ENCODE measurements at places on chromosomes 4 and X.

DNA sequence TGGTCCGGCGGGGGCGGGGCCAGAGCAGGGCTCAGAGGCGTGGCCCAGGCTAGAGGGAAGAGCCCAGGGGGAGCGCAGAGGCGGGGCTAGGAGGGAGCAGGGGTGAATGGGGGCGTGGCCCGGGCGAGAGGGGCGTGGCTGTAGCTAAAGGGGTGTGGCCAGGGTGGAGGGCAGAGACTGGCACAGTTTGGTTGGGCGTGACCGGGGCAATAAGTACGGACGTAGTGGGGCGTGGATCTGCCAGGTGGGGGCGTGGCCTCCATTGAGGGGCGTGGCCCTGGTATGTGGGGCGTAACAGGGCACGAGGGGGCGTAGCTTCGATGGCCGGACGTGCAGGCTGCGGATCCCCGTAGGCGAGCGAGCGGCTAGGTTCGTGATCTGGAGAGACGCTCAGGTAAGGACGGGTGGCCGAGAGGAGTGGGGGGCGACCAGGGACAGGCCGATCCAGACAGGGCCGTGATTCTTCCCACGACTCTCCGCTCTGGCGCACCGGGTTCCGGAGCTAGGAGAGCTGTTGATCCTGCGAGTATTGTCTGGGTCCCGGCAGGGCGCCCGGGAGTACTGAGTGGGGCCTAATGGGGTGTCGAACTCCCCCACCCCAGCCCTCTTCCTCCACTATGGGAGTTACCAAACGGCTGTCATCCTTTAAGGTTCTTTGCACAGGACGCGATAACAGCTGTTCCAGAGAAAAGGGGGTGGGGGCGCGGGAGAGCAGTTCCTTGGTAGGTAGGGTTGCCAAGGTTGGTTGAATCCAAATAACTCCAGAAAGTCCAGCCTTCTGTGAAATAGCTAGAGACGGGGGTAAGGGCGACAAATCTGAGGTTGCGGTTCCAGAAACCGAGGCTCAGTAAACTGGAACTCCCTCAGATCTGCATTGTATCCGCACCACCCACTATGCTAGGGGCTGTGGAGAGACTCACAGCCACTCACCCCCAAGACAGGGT is at the start of gene CA5B:
TSS of gene CA5B (plus strand) at position 312 of the 944 bp plus-strand sequence. CDS start 11,754 bp downstream, outside the sequence.
- DNase-seq: peak; percentile 91

DNA sequence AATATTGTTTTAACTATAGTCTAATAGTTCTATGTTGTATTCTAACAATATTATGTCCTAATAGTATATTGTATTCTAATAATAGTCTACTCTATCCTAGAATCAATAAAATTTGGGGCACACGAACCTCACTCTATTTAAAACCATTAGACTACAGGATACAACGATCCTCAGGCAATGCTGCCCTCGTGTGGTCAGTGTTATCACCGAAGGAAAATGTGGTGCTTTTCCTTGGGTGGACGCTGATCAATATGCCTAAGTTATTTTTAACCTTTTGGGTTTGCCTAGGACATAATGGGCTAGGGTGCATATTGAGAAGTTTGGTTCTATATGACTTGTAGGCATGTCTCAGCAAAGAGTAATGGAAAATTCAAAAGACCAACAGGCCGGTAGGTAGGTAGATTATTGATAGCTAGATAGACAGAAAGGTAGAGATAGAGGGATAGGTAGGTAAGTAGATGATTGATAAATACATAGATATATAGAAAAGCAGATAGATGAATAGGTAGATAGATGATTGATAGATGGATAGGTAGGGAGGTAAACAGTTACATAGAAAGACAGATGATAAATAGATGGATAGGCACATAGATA is 75.1 kb downstream of the PRKX start:
- DNase-seq: peak; percentile 10

- no peak for DNase-seq
Observed at GRCh38 chr4:53810643-53811042, 219.4 kb upstream of the LNX1 start.

DNA sequence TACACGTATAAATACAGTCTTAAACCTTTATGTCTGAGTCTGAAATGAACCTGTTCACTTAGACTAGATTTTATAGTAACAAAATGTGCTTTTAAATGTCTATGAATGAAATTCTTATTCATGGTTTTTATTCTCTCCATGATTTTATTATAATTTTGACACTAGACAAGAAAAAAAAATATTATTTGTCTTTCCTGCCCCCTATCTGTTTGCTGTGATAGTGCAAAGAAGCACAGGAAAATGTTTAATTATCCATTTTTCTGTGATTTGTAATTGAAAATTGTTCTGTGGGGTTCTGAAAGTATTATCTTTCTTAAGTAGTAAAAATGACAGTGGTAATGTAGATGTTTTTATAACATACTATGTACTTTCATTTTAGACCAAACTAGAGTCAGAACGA is 52.0 kb downstream of the INTS6L start:
- no peak for DNase-seq

DNA sequence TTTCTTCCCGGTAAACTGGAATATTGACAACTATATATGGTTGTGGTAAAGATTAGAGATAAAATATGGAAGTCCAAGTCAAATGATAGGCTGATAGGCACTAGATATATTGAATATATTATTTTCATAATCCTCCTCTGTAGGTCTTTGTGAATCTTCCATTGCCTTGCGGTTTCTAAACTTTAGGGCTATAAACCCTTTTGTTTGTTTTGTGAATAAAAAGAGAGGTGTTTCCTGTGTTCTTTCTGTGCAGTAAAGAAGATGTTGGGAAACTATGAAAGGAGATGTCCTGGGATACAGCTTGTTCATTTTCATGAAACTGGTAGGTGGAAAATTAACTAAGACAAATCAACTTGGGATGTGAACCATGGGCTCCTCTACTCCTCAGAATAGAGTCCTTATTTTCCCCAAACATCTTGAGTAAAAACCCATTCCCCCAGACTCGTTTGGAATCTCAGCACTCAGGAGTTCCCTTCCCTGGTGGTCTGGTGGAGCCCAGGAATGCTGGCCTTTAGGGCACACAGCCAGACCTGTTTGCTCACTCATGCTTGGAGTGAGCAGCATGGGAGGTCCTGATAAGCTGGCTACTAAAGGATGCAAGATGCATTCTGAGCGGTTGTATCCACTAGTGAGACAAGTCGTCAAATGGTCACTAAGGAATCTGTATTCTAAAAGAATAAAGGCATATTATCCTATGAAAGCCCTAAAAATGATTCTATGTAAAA is 22.2 kb downstream of the PRDM8 start:
- DNase-seq: no peak

- no peak for DNase-seq
Observed at GRCh38 chr4:183129675-183130074, 30.6 kb downstream of the WWC2 start.

DNA sequence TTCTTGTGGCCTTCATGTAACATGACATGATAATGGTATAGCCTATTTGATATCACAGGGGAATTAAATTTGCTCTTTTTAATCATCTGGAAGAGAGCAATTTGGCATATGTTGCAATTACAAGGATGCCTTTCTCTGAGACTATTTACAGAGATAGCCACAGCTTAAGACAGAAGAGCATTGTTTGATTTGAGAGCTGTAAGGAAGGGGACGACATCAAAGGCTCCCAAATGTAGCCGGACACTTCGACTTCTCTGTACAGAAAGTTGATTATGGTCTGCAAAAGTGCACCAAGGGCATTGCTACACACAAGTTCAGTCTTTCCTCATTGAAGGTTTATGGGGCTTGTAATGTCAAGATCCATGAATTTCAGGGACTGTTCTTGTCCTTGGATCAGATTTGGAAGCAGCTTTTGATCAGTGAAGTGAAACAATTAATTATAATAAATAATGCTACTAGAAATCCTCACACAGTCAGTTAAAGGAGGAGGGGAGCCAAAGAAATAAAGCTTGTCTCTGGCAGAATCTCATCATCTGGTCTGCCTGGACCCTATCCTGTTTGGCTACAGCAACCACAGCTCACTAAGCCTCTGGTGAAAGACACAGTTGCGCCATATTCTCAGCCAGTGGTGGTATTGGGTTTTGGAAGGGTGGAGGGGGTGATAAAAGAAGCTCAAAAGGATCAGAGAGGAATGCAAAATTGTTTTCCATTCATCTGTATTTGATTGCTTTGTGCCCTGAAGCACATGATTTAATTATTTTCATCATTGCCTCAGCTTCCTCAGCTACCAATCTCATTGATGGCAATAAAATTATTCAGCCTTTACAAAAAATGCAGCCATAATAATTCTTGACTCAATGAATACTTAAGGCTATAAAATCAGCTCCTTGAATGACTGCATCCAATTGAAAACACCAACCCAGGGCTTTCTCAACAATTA is 654.3 kb upstream of the LCORL start:
- DNase-seq: no peak

DNA sequence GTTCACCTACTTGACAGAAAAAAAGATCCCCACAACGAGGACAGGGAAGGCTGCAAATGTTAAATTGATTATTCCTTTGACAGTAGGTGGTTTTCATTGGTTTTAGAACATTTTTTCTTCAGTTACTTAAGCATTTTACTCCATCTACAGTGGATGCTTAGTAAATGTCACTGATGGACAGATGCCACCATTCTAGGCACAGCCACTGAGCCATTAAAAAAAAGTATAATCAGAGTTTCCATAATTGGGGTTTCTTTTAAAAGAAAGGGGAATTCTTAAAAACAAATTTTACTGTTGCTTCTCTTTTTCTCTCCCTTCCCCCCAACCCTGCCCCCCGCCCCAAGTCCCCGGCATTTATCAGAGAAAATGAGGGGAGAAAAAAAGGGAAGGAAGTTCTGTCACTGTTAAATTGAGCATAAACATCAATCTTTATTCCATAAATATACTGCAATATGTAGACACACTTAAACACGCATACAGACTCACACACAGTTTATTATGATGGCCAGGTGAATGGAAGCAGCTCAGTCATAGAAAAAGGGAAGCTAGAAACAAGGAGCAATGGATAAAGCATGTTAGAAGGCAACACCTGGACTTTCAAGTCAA is 79.7 kb upstream of the PRPS2 start:
- DNase-seq: no peak

GRCh38 chr4:26859762-26860156 is 882 bp upstream of the STIM2 start:
- DNase-seq: peak; percentile 9

- DNase-seq: no peak
Observed at GRCh38 chr4:63063760-63064159, 1345.5 kb downstream of the TECRL start.

DNA sequence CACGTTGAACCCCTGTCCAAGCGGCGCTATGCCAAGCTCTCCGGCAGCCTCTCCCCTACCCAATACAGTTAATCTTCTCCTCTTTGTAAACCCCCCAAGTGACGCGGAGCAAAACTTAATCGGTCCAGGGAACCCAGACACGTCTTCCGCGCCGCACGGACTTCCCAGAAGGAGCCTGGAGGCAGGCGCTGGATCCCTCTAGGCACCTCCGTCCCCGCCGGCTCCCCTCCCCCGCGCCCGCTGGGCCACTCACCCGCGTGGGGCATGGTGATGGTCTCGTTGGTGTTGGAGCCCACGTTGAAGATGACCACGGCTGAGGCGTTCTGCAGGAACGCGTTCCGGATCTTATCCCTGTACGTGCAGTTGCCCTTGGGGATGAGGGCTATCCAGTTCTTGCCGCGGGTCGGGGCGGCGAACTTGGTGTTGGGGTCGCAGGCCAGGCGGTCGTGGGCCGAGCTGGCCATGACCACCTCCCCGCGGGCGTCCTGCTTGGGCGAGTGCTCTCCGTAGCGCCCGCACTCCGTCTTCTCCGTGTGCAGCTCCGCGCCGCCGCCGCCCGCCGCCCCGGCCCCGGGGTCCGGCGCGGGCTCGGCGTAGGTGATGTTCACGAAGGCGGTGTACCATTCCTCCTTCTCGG is 1.1 kb downstream of the RNF150 start:
- no peak for DNase-seq

GRCh38 chr4:8735236-8736089 is 136.2 kb downstream of the HMX1 start:
- DNase-seq: no peak

GRCh38 chr4:15695240-15695699 is 7.6 kb upstream of the BST1 start:
- DNase-seq: no peak

DNA sequence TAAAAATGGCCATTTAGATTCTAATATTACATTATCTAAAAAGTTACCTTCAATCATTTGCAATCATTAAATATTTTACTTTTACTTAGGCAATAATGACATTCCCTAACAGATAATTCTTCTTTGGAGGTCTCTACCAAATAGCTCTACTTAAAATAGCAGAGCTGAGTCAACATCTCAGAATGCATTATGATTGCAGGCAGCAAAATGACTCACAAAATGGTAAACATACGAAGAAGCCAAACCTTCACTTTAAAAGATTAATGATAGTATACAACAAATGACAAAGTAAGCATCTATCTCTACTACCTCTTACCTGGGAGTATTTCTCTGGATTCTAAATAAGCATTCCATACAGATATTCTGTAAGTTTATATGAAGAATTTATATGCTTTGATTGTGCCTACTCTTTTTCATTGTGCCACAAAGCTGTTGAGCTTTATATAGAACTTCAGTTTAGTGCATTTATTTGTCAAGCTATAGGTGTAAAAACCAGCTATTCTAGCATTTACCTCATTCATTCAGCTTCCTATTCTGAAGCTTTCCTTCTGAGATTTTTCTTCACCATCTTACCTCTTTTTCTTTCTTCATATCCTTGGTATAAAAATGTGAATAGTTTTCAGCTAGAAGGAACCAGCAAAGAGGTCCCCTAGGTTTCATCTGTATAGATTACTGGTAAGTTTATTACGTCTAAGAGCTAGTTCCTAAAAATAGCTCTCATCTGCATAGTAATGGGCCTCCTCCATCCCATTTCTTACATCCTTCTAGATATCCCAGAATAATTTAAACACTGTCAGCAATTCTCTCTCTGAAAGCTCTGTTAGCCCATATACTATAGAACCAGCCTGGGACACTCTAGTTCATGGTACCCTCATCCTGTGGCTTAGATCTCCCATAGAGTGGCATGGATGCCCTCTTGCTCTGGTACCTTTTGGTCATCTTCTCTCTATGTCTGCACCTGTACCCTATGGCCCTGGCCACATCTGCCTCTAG is 17.2 kb upstream of the SPCS3 start:
- no peak for DNase-seq

DNA sequence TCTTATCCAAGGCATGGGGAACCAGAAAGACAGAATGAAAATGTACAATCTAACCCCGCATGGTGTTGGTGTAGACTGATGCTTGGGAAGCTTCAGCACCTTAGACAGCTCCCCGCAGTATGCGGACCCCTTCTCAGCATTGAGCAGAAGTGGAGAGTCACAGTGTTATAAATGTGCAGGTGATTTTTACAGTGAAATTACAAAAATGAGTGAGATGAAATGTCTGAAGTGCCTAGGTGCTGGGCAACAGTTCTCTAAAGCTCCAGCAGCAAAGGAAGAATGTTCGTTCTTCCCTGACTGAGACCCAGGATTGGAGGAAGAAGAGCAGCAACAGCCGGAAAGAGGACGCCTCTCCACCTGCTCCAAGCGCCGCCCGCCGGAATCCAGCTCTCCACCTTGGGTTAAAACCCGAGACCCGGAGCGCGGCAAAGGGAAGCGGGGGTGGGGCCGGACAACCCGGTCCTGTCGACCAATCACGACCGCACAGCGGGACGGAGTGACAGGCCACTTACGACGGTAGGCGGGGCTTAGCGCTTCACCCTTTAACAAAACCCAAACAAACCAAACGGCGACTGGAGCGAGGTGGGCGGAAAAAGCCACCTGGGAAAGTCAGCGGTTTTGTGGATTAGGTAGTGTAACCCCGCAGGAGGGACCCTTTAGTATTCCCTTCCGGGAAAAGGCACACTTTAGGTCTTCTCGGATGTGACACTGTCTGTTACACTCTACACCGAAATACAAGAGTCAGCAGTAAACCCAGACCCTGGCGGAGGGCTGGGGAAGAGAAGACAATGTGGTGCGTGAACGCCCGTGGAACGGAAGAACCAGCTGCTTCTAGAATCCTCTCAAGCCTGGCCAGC is at the start of gene GLRA3:
TSS of gene GLRA3 (minus strand) at position 403 of the 857 bp plus-strand sequence. CDS start 436 bp downstream, outside the sequence.
- DNase-seq: peak; percentile 62

GRCh38 chrX:4547213-4547836 is 833.9 kb upstream of the PRKX start:
- peak; percentile 94 for DNase-seq

Data from NCI-H146 (cell line).